Stimulated activated CD4-positive, alpha-beta T cell treated with anti-CD3 and anti-CD28 coated beads, Interleukin-1b, Interleukin-23, amount 100 ng/mL, for 24 hours (primary cell): ENCODE measurements at places on chromosomes 2 and 18.
A peak's percentile ranks its signal among the peaks of the same experiment; 100 is the strongest.

- no peak for DNase-seq
These were observed 15.8 kb upstream of the SEMA4C start for GRCh38 chr2:96885432-96886347.

DNA sequence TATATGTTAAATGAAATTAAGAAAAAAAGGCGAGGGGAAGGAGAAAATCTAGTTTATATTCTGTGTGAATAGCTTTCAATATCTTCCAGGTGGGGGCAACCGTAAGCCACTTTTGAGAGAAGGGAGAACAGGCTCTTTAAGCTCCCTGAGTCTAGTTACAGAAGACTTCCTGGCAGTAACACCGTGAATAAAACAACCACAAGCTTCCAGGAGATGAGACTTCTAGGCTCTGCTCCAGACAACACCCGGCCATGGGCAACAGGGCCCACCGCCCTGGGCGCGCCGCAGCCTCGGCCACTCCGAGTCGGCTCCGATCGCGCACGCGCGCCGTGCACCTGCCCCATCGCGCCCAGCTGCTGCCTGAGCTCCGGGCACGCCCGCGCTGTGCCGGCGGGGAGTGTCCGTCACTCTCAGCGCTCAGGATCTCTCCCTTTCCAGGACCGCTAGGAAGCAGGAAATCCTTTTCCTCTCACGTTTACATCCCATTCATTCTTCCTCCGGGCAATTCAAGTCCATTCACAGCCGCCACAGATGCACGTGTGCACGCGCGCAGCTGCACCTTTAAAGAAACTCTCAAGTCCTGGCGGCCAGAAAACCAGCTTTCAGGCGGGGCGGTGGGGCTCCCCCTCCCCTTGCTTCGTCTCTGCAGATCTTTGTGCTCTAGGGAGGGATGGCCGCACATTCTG is 19.4 kb upstream of the PAX3 start:
- no peak for DNase-seq

DNA sequence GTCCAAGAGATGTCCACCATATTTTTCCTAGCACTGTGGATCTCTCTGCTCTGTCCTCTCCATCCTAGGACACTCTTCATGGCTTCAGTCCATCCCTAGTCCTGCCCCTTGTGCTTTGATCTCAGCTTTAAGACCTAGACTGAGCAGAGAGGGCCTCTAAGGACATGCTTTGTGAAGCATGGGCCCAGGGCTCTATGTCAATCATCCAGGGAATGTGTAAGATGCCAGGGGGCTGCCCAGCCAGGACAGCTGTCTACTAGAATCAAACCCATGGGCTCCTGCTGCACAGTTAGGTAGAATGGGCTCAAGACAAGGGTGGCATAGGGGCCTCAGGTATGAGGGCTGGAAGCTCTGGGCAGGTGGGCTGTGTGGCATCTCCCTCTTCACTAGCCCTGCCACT is 24.9 kb downstream of the TET3 start:
- no peak for DNase-seq

DNA sequence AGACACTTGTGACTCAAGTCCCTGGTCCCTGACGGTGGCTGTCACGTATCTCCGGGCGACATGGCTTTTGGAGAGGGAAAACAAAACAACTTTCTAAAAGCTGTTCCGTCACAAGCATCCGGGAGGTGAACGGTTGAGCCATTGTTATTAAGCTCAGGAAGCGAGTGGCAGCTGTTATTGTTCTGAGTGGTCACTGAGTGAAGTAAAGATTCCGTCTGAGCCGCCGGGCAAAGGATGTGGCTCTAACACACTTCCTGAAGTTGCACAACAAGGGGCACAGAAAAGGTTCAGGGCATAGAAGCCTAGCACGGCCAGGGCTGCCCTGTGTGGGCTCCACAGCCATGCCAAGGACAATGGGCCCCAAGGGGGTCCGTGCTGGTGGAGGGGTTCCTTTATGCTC is 24.3 kb downstream of the INPP5D start:
- DNase-seq: no peak

GRCh38 chr2:18078216-18078615 is 199.7 kb downstream of the KCNS3 start:
- no peak for DNase-seq

- peak; percentile 53 for DNase-seq
These were observed at the start of gene NMUR1 for GRCh38 chr2:231530099-231531011. Gene NMUR1, minus strand, starts transcription at chr2:231530445. Its CDS starts 84 bp downstream, at chr2:231530361.

GRCh38 chr2:213818436-213818835 is 534.2 kb downstream of the SPAG16 start:
- DNase-seq: no peak

- no peak for DNase-seq
These were observed 1008.0 kb upstream of the CRIM1 start for GRCh38 chr2:35347561-35347960.

DNA sequence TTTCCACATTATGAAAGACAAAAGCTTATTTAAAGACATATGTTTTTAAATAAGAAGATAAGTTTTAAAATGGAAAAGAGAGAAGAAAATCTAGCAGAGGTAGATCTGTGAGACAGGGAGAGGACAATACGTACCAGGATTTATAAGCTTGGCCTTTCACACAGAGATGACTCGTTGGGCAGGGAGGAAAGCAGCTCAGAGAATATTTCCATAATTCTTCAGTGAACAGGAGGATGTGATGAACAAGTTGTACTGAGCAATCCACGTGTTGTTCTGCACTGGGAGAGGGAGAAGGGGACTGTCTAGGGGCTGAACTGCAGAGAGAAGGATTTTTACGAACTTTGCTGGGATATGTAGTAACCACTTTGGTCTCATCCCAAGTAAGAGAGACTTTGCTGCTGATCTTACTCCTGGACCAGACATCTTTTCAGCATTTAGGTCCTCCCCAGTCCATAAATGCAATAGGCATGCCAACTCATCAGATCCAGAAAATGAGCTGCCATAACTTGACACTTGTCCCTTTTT is 162.5 kb upstream of the SETBP1 start:
- no peak for DNase-seq

DNA sequence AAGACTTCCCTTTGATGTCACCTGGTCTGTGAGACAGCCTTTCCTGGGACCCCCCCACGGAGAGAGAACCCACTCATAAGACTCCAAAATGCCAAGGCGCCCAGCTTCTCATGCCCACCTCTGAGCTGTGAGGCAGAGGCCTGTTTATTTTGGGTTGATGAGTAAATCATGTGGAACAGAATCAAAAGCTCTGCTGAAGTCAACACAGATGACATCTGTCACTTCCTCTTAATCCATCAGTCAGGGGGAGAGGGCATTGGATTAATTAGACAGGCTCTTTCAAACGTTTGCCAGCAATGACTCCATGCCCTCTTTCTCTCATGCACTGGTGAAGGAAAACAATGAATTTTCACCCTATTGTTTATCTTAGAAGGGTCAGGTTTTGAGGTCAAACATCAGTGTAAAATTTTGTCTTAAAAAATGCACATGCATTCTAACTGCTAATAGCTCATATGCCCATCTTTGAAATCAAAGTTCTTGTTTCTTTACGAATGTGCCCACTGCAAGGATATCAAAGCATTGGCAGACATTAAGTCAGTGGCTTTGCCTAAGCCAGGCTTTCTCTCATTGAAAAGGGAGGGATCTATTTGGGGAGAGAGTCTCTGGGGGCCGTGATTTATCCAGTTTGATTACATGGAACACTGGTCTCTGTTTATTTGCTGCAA is 184.1 kb downstream of the ACKR3 start:
- DNase-seq: no peak

GRCh38 chr2:25349397-25349796 is 7.7 kb upstream of the DNMT3A start:
- DNase-seq: no peak
